ENCODE measurements at places on chromosomes 12 and 14. TPM values are rescaled to one million over a fixed set of nuclear protein-coding genes. Genes with fewer than 3 reads are reported as not detected.
A peak's percentile ranks its signal among the peaks of the same experiment; 100 is the strongest.

Gene SLC17A8
- not detected for total RNA-seq

- H3K4me3 ChIP-seq: no peak overlapping the region
- H3K27ac ChIP-seq: no peak overlapping the region
- DNase-seq: no peak
- no peaks in the 10 kb centered on the region for H3K27me3 ChIP-seq
Measured at GRCh38 chr14:34766606-34767005, 52.2 kb upstream of the CFL2 start.

- no peaks in the 10 kb centered on the region for H3K36me3 ChIP-seq
- H3K27me3 ChIP-seq: no peaks in the 10 kb centered on the region
- DNase-seq: no peak
- H3K27ac ChIP-seq: no peak overlapping the region
- no peak overlapping the region for H3K4me3 ChIP-seq
- H3K4me1 ChIP-seq: no peaks in the 10 kb centered on the region
Measured at GRCh38 chr12:11040162-11040561, 9.0 kb upstream of the TAS2R31 start.

DNA sequence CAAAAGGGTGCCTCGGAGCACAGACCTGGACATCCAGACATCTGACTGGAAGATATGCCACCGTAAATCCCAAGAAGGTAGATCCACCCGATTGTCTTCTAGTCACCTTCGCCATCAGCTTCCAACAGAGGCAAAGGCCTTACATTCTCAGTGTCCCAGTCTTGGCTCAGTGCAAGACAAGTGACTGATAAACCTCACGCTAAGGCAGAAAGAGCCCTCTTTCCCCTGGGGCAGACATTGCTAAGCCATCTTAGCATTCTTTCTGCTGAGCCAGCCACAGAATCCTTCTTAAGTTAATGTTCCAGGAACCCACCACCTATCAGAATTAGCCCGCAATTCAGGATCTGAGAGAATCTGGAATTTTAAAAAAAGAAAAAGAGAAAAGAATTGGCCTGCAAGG, 4.3 kb upstream of the PLEKHG6 start:
- H3K4me3 ChIP-seq: no peak overlapping the region
- no peak overlapping the region for H3K27ac ChIP-seq
- H3K36me3 ChIP-seq: no peaks in the 10 kb centered on the region
- H3K4me1 ChIP-seq: no peaks in the 10 kb centered on the region

Gene TAS2R31
- not detected for total RNA-seq

Gene EXOC5
- total RNA-seq: 34.6 TPM

DNA sequence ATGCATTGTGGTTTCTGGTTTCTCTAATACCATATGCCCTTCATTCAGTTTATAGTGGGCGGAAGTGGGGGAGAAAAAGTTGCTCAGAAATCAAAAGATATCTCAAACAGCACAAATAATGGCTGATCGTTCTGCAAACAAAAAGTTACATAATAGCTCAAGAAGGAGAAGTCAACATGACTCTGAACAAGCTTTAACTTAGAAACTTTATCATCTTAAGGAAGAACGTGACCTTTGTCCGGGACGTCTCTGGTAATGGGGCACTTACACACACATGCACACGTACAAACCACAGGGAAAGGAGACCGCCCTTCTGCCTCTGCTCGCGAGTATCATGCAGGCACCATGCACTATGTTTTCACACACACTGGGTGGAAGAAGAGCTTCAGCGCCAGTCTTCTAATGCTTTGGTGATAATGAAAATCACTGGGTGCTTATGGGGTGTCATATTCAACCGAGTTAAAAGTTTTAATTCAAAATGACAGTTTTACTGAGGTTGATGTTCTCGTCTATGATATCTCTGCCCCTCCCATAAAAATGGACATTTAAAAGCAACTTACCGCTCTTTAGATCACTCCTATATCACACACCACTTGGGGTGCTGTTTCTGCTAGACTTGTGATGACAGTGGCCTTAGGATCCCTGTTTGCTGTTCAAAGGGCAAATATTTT, 4.7 kb downstream of the FOS start:
- H3K36me3 ChIP-seq: peaks cover 14% of the 10 kb centered on the region
- DNase-seq: no peak
- H3K4me3 ChIP-seq: no peak overlapping the region
- no peaks in the 10 kb centered on the region for H3K27me3 ChIP-seq
- H3K4me1 ChIP-seq: peaks cover 32% of the 10 kb centered on the region

Gene STON2
- total RNA-seq: 60.2 TPM

DNA sequence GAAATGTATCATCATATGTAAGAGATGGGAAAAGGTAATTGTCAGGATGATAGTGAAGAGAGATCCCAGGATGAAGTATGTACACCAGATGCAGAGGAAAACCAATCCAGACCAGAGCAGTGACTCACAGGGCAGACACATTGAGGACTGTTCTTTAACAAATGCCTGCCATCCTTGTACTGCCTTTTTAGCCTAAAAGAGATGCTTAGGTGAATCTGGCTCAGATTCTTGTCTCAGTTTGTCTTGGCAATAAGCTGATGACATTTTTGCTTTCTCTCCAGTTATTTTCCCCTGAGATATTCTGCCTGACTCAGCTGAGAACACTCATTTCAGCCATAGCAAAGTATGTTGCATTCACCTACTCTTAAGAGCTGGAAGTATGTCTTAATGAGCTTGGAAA, 405.3 kb upstream of the USP15 start:
- H3K4me1 ChIP-seq: no peaks in the 10 kb centered on the region
- H3K4me3 ChIP-seq: no peak overlapping the region
- H3K27ac ChIP-seq: no peak overlapping the region
- DNase-seq: no peak
- no peaks in the 10 kb centered on the region for H3K27me3 ChIP-seq

GRCh38 chr12:66832997-66833396, 154.1 kb upstream of the GRIP1 start:
- no peaks in the 10 kb centered on the region for H3K4me1 ChIP-seq
- H3K27ac ChIP-seq: no peak overlapping the region
- no peak overlapping the region for H3K4me3 ChIP-seq
- DNase-seq: no peak

Gene CCDC198
- total RNA-seq: 0.39 TPM

- no peak overlapping the region for H3K4me3 ChIP-seq
- DNase-seq: no peak
- H3K36me3 ChIP-seq: no peaks in the 10 kb centered on the region
- no peaks in the 10 kb centered on the region for H3K4me1 ChIP-seq
- H3K27ac ChIP-seq: no peak overlapping the region
- no peaks in the 10 kb centered on the region for H3K27me3 ChIP-seq
Measured at GRCh38 chr12:89971880-89972279, 263.2 kb upstream of the ATP2B1 start.

- H3K27me3 ChIP-seq: no peaks in the 10 kb centered on the region
- peak overlapping the region; percentile 66 for H3K4me3 ChIP-seq
- H3K4me1 ChIP-seq: peaks cover 31% of the 10 kb centered on the region
Measured at GRCh38 chr12:122836027-122836921, 1.0 kb downstream of the HIP1R start.

- no peaks in the 10 kb centered on the region for H3K27me3 ChIP-seq
- no peak for DNase-seq
- no peak overlapping the region for H3K4me3 ChIP-seq
- no peaks in the 10 kb centered on the region for H3K4me1 ChIP-seq
- no peak overlapping the region for H3K27ac ChIP-seq
Measured at GRCh38 chr14:65791191-65791981, 378.9 kb downstream of the FUT8 start.

Gene PTPRQ
- total RNA-seq: 0.46 TPM

Gene NEUROD4
- not detected for total RNA-seq

- no peaks in the 10 kb centered on the region for H3K36me3 ChIP-seq
- no peak overlapping the region for H3K27ac ChIP-seq
- peak; percentile 30 for DNase-seq
- H3K27me3 ChIP-seq: no peaks in the 10 kb centered on the region
- peaks cover 14% of the 10 kb centered on the region for H3K4me1 ChIP-seq
Measured at GRCh38 chr14:68444449-68445168, 348.3 kb downstream of the ZFP36L1 start.

DNA sequence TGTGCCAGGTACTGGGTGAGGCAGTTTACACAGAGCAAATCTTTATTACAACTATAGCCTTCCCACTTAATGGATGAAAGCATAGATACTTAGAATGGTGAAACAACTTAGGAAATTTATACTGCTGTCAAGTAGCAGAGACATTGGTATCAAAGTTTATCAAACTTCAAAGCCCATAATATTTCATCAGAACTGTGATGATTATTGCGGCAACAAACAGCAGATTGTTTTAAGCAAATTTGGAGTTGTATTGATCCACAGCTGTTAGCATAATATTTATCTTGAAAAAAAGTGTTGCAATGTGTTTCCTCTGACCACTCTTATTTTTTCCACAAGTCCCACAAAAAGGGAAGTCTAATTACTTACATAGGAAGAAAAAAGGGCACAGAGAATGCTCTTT, 2.0 kb upstream of the SLCO1B3 start:
- H3K4me3 ChIP-seq: no peak overlapping the region
- H3K27ac ChIP-seq: no peak overlapping the region
- H3K27me3 ChIP-seq: no peaks in the 10 kb centered on the region
- H3K36me3 ChIP-seq: no peaks in the 10 kb centered on the region
- no peak for DNase-seq

DNA sequence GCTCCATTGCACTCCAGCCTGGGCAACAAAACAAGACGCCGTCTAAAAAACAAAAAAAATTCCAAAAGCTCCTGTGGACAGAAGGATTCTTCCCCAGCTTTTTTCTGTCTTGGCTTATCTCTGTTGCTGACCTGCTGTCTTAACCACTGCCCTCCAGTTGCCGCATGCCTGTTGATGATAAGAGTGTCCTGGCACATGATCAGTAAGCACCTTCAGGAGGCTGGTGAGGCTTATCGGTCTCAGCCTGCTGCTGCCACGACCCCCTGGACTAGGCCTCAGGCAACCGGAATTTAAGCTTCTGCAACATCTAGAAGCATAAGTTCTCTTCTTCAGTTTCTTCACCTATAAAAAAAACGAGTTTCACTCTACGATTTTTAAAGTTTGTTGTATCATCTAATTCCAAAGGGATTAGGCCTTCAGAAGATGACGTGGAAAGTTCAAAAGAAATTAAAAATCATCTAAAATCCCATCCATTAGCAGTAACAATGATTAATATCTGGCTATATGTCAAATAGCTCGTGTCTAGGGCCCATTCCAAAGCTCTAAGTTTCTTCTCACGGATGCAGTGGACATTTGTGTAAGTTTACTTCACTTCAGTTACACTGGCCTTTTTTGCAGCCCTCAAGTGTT, 46.4 kb downstream of the RESF1 start:
- no peak overlapping the region for H3K4me3 ChIP-seq
- DNase-seq: no peak
- H3K27me3 ChIP-seq: no peaks in the 10 kb centered on the region
- no peaks in the 10 kb centered on the region for H3K36me3 ChIP-seq
- H3K4me1 ChIP-seq: no peaks in the 10 kb centered on the region
- no peak overlapping the region for H3K27ac ChIP-seq

DNA sequence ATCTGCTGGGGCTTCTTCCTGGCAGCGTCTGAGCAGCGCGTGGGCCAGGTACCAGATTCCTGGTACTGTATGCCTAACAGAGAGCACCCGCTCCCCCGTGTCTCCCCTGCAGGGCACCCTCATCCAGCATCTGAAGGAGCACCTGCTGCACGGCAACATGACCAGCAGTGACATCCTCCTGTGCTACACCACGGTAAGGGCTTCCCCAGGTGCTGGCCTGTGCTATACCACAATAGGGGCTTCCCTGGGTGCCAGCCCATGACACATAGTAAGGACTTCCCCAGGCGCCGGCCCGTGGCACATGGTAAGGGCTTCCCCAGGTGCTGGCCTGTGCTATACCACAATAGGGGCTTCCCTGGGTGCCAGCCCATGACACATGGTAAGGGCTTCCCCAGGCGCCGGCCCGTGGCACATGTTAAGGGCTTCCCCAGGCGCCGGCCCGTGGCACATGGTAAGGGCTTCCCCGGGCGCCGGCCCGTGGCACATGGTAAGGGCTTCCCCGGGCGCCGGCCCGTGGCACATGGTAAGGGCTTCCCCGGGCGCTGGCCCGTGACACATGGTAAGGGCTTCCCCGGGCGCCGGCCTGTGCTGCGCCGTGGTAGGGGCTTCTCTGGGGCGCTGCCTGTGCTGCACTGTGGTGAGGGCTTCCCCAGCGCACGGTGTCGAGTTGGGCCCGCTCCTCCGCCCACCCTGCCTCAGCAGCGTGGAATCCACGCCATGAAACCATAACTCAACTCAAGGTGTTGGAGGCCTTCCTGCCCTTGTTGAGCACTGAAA, 49.3 kb downstream of the AACS start:
- no peak overlapping the region for H3K4me3 ChIP-seq
- no peak overlapping the region for H3K27ac ChIP-seq
- DNase-seq: no peak
- no peaks in the 10 kb centered on the region for H3K27me3 ChIP-seq
- H3K36me3 ChIP-seq: no peaks in the 10 kb centered on the region

Gene GAS2L3
- 0.12 TPM for total RNA-seq

GRCh38 chr12:44819884-44820283, 56.2 kb downstream of the NELL2 start:
- no peak overlapping the region for H3K27ac ChIP-seq
- DNase-seq: no peak
- H3K4me1 ChIP-seq: no peaks in the 10 kb centered on the region
- no peak overlapping the region for H3K4me3 ChIP-seq
- H3K36me3 ChIP-seq: no peaks in the 10 kb centered on the region

DNA sequence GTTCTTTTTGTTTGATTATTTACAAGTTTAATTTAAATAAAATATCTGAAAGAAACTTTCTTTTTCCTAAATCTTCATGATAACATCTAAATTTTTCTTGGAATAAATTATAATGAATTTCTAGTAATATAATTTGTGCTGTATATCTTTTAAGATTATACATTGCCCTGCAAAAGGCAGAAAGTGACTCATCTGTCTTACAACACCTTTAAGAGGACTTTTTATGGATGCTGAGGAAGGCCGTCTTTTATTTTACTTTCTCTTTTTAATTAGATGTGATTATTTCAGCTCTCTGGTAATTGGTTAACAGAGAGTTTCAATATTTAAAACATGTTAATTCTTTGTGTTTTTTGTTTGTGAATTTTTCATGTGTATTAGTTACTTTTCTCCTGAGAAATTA, 598.4 kb downstream of the RPL10L start:
- H3K36me3 ChIP-seq: no peaks in the 10 kb centered on the region
- no peaks in the 10 kb centered on the region for H3K27me3 ChIP-seq
- no peaks in the 10 kb centered on the region for H3K4me1 ChIP-seq
- no peak overlapping the region for H3K4me3 ChIP-seq
- DNase-seq: no peak

DNA sequence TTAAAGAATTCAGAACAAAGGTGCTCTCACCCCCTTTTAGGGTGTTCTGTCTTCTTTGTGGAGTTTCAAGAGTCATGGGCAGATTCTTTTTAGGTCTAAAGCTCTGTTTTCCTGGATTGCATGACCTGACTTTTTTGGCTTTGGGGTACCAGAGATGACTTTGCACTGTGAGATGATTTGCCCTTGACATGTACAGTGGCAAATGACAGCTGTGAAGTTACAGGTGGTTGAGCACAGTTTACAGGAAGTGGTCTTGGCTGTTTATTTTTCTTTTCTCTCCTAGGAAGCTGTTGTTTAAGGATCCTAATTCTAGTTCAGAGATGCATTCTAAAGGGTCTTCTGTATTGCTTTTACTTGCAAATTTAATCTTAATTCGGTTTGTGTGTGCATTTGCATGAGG, 83.8 kb upstream of the METAP2 start:
- peaks cover 7% of the 10 kb centered on the region for H3K4me1 ChIP-seq
- H3K27me3 ChIP-seq: no peaks in the 10 kb centered on the region
- no peak for DNase-seq
- no peak overlapping the region for H3K27ac ChIP-seq

All from gastrocnemius medialis (tissue), 4 donors.